Posterior vena cava (tissue), 2 donors: ENCODE measurements at places on chromosomes 2 and 18.

- DNase-seq: peak; percentile 68
Measured at GRCh38 chr2:240205348-240205747, 64.9 kb upstream of the OTOS start.

DNA sequence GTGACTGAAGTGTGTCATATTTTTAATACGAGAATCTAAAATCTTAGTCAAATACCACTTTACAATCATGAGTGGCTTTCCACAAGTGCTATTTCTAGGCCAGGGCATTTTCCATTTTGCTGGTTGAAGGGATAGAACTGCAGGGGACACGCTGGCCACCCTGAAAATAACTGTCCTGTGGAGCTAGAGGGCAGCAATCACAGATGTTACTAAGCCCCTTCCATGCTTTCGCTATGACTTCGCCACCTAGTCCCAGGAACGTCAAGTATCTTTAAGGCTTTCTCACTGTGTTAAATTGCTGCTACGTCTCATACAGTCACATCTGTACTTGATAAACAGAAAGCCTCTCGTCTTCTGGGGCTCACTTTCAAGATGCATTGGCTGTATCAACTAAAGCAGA, 171.8 kb downstream of the CDH2 start:
- no peak for DNase-seq

DNA sequence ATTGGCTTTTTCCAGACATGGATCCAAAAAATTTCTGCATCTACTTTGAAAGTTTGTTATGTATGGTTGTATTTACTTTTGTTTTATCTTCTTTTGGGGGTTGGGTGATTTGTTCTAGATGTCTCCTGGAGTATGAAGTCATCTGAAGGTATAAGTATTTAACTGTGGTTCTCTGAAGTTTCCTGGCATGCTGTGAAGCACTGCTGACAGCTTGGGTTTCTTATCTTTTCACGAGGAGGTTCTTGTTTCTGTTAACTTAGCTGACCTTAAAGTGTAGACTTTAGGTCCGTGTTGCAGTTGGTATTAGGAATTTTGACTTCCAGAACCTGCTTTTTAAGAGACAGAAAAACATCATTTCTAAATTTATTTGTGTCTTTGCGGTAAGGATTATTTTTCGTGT, 15.9 kb downstream of the GLS start:
- DNase-seq: no peak

- DNase-seq: no peak
Measured at GRCh38 chr2:69545477-69545932, 98.0 kb downstream of the AAK1 start.

DNA sequence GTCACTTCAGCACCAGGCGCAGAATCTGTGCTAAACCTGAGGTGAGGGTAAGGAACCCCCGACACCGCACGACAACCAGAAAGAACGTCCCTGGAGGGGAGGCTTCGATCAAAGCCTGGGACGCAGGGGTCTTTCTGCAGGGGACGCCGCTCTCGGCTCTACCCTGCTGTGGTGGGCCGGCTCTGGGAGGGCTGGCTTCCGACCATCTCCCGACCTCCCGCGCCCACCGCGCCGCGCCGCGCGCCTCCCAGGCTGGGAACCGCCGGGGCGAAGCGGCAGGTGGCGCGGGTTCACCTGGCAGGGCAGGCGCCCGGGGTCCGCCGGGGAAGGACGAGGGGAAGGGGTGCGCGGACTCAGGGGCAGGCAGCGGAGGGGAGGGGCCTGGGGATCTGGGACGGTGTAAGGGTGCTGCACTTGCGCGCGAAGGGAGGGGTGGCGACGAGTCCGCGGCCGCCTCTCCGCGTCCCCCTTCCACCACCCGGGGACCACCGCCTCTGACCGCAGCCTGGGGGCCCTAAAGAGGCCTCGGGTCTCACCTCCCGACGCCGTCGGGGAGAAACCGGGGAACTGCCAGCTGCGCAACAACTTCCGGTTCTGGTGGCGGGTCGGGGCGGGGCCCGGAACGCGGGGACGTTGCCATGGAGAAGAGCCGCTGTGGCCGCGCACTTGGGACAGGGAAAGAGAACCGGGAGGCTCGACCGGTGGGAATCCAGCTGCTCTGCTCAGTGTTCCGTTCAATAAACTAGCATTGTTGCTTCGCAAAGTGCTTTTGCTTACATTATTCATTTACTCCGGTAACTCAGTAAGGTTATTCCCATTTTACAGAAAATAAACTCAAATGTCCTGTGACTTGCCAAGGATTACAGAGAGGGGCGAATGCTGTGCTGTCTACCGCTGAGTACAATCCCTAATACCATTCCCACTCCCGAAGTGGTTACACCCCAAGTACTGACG, at the start of gene ZNF396:
TSS of gene ZNF396 (minus strand) at position 596 of the 954 bp plus-strand sequence. CDS start 3,045 bp downstream, outside the sequence.
- peak; percentile 96 for DNase-seq

GRCh38 chr18:59779979-59780378, 82.8 kb upstream of the CCBE1 start:
- DNase-seq: no peak
